C1 segment of cervical spinal cord (tissue), 14 donors: ENCODE measurements at places on chromosomes 1 and 21.
A peak's percentile ranks its signal among the peaks of the same experiment; 100 is the strongest.

- DNase-seq: no peak
These were observed 1.3 kb downstream of the SMG5 start for GRCh38 chr1:156281281-156281680.

GRCh38 chr1:63821091-63822005 is 47.5 kb downstream of the ROR1 start:
- no peak for DNase-seq

DNA sequence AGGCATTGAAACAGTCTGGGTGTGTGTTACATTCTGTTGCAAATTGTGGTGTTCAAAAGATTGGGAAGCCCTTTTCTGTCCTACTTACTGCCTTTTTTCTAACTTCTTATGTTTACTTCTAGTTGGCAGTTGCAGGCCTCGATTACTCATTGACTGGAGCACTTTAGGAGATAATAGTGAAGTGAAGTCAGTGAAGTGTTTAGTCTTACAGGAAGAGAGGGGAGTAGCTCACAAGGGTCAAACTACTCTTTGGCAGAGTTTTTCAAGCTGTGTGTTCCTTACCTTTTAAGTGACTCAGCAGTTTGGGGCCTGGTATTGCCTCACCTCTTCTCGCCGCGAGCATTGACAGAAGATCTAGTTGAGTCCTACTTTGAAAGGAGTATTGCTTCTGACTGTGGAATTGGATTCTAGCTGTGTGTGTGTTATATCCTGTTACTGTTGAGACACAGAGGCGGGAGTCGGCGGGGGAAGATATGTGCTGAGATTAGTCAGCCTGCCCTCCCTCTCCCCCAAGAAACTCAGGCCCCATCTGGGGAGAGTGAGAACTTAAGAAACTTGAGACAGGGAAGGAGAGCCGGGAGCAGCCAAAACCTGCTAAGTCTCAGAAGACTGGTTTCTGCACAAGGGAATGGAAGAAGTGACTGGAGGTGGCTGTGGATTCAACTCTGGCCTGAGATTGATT is 19.3 kb downstream of the AHCYL1 start:
- DNase-seq: peak; percentile 49

DNA sequence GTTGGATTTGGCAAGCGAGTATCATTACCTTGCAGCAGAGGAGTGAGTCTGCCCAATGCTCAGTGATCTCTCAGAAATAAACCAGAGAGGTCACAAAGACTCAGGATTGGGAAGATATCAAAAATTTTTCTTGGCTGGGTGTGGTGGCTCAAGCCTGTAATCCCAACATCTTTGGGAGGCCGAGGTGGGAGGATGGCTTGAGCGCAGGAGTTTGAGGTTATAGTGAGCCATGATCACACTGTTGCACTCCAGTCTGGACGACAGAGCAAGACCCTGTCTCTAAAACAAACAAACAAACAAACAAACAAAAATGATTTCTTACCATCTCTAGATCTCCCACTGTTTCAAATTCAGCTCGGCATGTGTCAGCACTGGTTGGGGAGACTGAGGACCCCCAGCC is 13.3 kb upstream of the BECN2 start:
- no peak for DNase-seq

- no peak for DNase-seq
These were observed 787 bp upstream of the GIPC2 start for GRCh38 chr1:78044796-78045562.

DNA sequence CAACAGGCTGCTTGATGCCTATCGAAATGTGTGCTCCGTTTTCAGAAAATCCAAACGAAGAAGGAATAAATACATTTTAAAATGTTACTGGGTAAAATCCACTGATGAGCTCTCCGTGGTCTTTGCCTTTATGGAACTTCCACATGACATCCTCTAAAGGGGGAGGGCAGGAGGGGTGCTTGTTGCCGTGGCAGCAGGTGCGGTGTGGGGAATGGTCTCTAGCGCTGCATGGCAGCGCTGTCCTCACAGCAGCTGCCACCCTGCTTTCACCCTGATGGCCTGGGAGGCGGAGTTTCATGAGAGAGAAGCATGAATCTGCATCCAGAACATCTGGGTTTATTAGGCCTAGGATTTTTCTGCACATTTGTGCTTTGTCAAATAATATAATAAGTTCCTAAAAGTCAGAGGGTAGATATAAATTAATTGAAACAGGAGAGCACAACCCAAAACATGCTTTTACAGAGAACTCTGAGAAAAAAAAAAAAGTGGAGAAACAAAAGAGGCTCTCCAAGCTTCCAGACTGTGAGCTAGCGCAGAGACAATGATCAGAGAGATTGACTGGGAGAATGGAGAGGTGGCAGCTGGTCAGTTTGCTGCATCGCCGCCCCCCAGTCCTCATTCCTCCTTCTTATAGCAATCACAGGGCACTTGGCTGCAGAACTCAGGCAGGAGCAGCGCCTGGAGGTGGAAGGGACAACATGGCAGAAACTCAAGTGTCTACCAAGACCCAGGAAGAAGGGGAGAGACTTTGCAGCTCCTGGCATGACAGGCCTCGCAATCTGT is 228.6 kb downstream of the DSCAM start:
- DNase-seq: no peak

DNA sequence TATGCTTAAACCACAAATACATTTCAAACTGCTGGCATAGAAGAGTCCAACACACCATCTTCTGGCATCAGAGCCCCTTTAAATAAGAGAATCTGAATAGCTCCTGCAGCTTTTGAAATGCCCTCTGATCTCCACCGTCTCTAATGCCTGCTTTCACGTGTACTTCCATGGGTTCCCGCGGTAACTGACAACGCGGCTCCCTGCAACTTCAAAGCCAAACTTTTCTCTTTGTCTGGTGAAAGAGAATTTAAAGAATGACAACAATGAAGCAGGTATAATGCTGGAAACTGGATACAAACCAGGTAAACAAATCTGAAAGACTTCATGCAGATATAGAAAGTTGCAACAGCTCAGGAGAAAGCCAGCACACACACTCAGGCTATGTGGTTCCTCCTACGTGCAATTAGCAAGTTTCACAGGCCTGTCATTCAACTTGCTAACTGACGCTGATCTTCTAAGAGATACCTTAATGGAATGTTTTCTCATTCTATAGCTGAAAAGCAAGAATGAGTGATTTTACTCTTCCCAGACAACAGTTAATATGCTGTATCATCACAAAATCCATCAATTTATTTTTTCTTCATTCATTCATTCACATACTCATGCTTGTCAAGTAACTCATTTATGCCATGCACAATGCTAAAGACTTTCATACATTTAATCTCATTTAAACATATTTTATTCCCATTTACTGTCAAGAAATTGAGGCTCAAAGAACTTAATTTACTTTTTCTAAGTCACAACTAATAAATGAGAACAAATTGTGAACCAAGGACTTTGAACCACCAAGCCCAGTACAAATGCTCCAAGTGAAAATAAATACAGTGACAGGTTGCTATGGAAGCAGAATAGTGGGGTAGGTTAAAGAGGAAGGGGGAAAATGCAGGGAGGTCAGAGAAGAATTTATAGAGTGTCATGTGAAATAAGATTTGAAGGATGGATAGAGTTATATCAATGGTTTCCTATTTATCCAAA is 202.7 kb upstream of the SNX7 start:
- DNase-seq: no peak

DNA sequence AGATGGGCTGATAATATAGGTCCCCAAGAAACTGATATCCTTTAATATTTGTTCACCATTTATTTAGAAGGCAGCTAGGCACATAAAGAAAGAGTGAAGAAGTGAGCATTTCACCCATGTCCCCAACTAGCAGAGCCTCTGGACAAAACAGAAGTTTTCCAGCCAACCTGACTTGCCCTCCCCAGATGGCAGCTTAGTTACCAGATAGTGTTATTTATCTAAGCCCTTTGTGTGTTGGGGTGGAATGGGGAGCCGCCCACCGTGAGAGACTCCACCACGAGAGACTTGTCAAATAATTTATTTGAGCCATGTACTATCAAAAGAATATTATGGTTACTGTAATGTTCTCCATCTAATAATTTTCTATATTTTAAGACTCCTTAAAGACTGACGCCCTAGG is 54.9 kb upstream of the C1orf198 start:
- no peak for DNase-seq

- DNase-seq: no peak
These were observed 17.4 kb downstream of the SAMD11 start for GRCh38 chr1:941015-941587.

DNA sequence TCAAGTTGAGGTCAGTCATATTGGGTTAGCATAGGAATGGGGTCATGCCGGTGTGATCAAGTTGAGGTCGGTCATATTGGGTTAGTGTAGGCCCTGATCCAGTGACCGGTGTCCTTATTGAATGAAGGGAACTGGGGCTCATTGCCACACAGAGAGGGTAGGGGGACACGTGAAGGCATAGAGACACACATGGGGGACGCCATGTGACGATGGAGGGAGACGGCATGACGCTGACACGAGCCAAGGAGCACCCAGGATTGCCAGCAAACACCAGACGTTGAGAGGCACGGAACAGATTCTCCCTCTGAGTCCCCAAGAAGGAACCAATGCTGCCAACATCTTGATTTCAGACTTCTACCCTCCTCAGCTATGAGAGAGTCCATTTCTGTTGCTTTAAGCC is 136.9 kb upstream of the ZBTB40 start:
- DNase-seq: no peak

- DNase-seq: no peak
These were observed 26.4 kb upstream of the KCNC4 start for GRCh38 chr1:110183642-110184167.

DNA sequence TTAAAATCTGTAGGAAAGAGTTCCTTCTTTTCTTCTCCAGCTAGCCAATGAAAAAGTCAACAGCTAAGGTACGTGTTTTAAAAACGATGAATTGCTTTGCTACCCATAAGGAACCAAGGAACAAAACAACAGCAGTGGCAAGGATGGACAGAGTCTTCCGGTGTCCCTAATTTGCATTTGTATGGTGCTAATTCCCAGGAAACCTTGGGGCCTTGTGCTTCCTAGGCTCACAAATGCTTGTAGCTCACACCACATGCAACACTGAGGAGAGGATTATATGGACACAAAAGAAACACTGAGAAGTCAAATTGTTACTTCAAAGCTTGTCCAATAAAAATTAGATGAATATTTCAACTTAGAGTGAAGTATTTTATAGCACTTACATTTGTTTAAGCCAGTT is 1.8 kb upstream of the PGBD5 start:
- DNase-seq: no peak

DNA sequence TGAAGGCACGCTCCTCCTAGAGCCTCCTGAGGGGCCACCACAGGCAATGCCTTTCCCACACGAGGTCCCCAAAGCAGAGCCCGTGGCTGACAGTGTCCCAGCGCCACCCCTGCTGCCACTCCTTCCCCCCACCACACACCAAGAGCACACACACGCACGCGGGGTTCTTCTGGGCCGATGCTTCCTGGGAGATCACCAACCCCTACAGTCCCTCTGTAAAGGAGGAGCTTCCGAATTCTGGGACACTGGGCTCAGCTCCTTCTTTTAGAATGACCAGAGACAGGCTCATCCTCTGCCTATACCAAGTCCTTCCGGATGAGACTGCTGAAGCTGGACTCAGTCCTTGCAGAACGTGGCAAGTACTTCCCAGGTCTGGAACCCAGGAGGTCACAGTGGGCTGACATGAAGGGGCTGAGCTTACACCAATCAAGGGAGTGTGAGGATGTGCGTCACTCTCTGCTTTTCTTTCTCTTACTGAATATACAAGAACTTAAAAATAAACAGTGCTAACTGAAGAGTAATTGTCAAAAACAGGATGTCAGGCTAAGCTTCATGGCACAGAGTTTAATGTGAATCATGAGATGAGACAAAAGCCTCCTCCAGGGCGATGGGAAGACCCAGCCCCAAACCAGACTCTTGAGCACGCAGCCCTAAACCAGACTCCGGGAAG is 12.7 kb downstream of the SSU72 start:
- no peak for DNase-seq

- DNase-seq: no peak
These were observed 58.0 kb downstream of the RBM11 start for GRCh38 chr21:14273736-14274538.

- no peak for DNase-seq
These were observed 99.2 kb upstream of the PALMD start for GRCh38 chr1:99546432-99547416.

GRCh38 chr1:160607011-160607671 is 27.8 kb upstream of the CD84 start:
- no peak for DNase-seq

DNA sequence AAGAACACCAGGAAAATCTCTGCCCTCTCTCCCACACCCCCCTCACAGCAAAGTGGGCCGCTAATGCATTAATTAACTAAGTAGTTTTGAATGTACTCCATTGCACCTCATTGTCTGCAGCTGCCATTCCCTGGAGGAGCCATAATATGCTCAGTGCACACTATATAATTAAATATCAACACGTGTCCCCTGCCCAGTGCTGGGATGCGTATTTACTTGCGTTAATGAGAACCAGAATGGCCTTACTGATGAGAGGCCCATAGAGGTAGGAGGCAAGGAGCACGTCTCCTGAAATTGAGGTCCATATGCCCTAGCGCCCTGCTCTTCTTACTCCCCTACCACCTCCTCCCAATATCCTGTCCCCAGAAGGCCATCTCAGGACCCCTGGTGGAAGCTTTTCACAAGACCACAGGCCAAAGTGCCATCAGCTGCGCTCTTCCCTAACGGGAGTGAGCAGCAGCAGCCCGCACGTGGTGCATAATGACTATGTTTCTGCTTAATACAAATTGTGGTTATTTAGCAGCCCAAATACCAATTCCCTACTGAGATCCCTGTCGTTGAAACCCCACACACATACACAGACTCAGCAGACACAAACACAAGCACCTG is 76.8 kb downstream of the PLXNA2 start:
- no peak for DNase-seq

DNA sequence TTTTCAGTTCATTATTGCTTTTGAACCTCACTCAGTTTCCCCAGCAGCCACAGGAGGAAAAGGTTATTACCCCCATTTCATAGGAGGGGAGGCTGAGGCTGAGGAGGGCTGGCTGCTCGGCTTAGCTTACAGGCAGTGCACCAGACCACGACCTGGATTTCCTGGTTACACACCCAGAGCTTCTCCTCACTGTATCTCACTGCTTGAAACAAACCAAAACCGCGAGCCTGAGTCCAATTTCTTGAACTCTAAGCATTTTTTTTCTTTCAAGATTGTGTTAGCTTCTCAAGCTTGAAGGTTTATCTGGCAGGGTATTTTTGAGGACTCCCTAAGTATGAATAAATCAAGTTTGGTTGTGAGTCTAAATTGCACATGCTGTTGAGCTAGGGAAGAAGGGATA is 188.9 kb upstream of the EDN2 start:
- DNase-seq: no peak

DNA sequence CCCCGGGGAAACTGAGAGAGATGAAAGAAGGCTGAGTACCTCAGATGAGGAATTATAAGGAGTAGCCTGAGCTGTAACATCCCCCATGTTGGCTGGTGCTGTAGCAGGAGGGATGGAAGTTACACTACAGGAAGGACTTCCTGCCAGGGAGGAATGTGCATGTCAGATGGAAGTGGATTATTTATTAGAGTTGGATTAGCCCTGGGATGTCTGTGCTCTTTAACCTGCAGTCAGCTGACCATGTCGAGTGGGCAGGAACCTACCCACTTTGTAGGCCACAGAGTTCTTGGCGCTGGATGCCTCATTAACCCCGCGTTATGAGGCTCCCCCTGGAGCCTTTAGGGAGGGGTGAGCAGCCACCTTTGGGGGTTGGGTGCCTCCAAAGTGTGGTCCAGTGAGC is 757 bp upstream of the SEMA4A start:
- no peak for DNase-seq

- no peak for DNase-seq
These were observed 102.7 kb upstream of the GRIK3 start for GRCh38 chr1:37137014-37137413.
